MV-4-11 (cell line): ENCODE measurements at places on chromosomes 12 and 14.
A peak's percentile ranks its signal among the peaks of the same experiment; 100 is the strongest.

DNA sequence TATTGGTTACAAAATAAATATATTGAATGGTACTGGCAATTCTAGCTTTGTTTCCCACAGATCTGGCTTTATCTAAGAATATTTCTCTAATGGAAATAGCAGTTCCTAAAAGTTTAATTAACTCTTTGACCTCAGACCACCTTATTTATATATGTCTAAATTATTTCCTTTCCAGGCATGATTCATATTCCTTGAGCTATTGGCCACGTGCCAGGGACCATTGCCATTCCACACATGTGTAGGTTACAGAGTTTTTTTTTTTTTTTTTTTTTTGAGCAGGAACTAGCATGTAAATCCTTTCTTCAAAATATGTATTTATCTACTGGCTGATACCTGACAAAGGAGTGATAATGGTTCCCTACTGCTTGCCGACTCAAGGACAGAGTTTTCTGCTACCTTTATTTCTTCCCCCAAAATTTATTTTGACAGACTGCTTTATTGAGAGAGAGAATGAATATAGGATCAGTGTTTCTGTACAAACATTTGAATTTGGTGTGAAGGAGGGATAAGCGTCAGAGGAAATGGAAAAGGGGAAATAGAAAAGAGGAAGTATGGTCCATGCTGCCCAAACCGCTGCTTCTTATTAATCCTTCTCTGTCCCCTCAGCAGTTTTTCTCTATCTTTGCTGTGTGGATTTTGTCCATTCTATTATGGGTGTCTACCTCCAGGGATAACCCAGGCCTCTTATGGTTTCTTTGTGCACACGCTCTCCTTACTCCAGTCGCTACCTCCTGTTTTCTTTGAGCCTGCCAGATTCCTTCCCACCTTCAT is 36.4 kb downstream of the PDE3A start:
- DNase-seq: peak; percentile 95

DNA sequence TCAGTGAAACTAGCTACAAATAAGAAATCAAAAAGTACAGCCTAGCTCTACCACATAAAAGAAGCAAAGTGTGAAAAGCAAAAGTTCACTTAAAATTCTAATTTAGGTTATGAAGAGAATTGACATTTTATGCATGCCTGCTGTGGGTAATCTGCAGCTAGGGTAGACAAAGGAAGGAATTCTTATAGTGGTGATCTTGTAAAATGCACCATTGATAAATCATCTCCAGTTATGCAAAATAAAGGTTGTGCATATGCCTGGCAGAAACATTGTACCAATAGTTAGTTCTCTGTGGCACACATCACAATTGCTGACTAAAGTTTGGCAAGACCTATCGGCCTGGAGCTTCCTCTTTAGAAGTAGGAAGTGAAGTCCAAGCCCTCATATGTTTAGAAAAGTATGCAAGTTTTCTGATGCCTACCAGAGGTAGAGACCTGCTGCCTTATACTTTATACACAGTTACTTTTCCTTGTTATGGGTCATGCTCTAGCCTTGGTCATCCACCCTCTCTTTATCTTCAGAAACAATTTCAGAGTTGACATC is 78.3 kb downstream of the TSHR start:
- DNase-seq: peak; percentile 95

- peak; percentile 20 for DNase-seq
These were observed 89.8 kb downstream of the ZFP36L1 start for GRCh38 chr14:68703093-68703492.

DNA sequence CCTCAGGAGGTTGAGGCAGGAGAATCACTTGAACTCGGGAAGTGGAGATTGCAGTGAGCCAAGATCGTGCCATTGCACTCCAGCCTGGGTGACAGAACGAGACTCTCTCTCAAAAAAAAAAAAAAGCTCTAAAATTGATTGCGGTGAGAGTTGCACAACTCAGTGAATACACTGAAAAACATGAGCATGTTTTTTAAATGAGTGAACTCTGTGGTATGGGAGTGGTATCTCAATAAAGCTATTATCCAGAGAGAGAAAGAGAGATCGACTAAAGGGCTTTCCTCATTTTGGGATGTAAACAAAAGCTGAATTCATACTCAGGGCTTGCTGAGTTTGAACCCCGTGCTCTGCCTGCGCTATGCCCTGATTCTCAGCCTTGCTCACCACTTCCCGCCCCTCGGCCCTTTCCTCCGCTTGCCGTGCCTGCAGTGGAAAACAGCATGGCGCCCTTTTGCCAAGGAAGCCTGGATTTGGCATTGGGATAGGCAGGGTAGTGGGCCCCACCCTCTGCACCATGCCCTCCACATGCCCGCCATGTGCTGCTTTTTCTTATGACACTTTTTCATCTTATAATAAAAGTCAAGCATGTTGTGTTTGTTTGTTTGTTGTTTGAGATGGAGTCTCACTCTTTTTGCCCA is 102.5 kb downstream of the LGMN start:
- DNase-seq: peak; percentile 87

DNA sequence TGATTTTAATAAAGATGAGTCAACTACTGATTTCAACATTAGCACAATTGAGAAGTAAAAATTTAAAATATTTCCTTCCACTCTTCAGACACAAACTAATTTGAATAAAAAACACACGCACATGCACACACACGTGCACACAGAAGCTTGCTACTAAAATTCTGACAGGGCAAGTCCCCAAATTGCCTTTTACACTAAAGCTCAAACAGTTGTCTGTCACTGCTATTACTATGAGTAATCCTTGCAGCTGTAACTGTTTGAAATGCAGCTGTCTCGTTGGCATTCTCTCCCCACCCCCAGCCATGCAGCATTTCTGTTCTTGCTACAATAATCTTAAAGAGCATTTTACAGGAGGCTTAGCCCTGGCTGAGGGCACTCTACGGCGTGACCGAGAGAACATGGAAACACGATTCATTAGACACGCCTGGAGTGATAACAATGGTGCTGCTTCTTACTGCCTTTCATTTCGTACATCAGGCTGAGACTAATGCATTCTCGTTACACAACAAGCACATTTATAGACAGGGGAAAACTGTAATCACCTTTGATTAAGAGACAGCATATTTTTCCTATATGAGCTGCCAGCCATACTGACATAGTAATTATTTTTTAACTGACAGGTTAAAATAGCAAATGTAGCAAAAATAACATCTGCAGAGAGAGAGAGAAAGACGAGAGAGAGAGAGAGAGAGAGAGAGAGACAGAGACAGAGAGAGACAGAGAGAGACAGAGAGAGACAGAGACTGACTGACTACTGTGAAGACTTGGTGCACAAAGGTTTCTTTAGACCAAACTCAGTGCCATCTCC is 153.8 kb downstream of the MED13L start:
- DNase-seq: peak; percentile 71

- no peak for DNase-seq
These were observed 497.7 kb upstream of the RPL10L start for GRCh38 chr14:47149326-47149725.

- DNase-seq: no peak
These were observed 42.8 kb downstream of the RASSF3 start for GRCh38 chr12:64653123-64653522.

GRCh38 chr14:104803280-104803911 is 2.5 kb downstream of the ZBTB42 start:
- DNase-seq: no peak
